GM03348 (cell line): ENCODE measurements at places on chromosomes 1 and 21.

GRCh38 chr1:50271337-50271736 is 151.9 kb downstream of the DMRTA2 start:
- no peak for DNase-seq

- no peak for DNase-seq
Observed at GRCh38 chr21:44402323-44403105, 49.1 kb downstream of the TRPM2 start.

DNA sequence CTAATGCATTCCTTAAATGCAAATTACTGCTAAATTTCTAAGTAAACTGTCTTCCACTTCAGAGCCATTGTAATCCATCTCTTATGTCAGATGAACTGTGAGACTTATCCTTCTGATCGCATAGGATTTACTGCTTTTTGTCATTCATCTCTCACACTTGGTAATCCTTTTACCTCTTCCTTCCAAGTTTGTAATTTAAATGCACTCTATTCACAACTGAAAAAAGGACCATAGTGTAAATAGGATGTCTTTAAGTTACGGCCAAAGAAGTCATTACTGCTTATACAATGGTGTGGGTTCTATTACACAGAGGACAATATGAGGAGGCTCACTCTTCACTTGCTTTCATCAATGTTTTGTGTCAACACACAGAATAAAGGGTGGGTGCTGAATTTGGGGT is 393.3 kb downstream of the PTBP2 start:
- DNase-seq = no peak

- DNase-seq = peak; percentile 85
Observed at GRCh38 chr1:224696891-224697765, 81.0 kb downstream of the CNIH3 start.

DNA sequence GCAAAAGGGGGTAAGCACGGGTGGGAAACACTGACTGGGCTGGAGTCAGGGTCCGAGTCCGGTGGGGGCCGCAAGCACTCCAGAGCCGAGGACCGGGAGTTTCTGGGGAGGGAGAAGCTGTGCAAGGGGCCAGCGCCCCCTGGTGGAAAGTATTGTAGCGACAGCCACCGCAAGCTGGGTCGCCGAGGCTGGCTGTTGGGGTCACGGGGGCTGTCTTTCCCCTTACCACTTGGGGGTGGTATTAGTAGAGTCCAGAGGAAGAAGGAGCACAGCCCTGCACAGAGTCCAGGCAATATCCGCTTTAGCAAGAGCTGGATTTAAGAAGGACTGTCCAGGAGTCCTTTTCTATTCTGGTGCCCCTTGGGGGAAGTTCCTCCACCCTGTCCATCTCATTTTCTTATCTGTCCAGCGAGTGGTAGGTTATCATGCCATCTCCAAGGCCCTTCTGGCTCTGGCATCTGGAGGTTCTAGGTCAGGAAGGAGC is 17.9 kb upstream of the ETV3 start:
- peak; percentile 90 for DNase-seq

- DNase-seq = peak; percentile 70
Observed at GRCh38 chr1:96865731-96866685, 144.4 kb downstream of the PTBP2 start.

DNA sequence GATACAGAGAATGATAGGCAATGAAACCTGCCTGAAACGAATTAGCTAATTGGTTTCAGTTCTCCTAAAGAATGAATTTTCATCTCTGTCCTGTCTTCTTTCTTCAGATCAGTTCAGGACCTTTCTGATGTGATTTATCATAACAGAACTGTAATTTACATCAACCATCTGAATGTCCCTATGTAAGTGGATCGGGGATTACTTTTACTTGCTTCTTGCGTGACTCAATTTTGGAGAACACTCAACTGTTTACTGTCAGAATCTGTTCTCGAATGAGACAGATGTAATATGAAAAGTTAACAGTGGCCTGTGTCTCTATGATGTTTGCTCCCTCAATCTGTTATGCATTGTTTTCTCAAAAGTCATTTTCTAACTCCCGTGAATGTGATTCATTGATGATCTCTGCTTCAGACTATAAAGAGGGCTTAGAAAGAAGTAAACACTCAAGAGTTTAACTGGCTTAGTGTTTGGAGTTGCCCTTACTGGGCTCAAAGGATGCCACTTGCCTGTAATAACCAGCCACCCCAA is 111.0 kb downstream of the GABPA start:
- no peak for DNase-seq

DNA sequence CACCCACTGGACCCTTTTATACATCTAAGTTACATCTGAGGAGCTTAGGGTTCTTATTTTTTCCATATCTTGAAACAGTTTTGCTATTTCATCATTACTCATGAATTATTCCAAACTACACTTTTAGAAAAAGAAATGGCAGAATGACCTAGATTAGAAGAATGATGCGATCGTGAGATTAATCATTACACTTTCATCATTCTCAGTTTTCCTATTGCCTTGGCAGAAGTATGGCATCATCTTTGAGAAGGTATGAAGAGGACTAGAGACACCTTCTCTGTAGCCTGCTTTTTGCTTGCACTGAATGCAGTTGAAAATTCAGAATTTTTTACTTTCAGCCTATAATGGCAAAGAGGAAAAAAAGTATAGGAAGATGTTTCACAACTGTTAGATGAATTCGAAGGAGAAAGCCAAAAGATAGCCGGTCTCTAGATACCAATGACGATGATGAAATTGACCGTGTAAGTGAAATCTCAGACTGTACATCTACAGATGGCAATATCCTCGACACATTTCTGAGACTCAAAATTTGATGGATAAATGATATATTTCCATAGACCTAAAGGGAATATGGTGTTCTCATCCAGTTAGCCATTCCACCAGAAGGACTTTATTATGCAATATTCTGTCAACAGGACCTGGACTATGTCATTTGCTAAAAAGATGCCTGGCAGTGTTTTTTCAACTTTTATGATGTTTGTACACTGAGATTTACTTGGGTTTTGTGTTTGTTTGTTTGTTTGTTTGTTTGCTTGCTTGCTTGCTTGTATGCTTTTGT is 191.8 kb downstream of the TOMM20 start:
- no peak for DNase-seq

GRCh38 chr21:42154237-42155044 is 64.5 kb upstream of the ABCG1 start:
- DNase-seq = no peak

DNA sequence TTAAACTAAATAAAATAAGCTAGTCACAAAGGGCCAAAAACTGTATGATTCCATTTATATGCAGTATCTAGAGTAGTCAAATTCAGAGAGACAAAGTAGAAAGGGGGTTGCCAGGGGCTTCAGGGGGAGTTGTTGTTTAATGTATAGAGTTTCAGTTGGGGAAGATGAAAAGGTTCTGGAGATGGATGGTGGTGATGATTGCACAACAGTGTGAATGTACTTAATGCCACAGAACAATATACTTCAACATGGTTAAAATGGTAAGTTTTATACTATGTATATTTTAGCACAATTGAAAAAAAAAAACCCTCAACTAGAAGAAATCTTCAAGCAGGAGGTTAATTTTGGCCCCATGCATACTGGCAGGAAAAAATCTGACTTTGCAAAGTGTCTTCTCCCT is 24.3 kb downstream of the VAV3 start:
- DNase-seq = no peak

DNA sequence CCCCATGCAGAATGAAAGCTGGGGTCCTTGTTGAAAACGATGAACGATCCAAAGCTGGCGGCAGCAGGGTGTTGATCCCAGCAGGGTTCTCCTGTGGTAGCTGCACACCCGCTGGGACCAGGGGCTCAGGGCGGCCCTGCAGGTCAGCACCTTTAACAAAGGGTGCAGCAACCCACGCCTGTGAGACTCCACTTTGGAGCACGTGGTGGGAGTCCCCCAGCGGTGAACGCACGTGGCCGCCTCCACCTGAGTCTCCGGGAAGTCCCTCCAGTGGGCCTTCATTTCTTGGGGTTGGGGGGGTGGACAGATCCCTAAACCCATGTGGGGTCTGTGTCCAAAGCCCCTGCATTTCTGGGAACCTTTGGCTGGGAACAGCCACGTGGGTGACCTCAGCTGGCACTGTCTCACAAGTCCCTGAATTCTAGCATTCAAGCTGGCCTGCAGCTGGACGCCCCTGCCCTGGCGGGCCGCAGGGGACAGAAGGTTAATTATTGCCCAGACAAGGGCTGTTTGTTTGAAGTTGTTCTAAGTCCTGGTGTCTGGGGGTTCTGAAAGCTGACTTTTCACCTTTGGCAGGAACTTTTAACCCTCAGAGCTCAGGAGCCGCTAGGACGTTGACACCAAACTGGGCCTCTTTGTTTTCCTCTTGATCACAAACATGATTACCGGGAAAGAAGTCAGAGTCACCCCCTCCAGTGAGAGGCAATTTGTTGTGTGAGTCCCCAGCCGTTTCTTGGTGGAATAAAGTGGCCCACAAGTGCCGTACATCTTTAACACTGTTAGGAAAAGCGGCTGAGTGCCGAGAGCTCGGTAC is 64.5 kb downstream of the COL18A1 start:
- DNase-seq = no peak

GRCh38 chr21:41739011-41739410 is 27.8 kb downstream of the RIPK4 start:
- DNase-seq = no peak

GRCh38 chr1:184258525-184258924 is 128.3 kb upstream of the C1orf21 start:
- no peak for DNase-seq

DNA sequence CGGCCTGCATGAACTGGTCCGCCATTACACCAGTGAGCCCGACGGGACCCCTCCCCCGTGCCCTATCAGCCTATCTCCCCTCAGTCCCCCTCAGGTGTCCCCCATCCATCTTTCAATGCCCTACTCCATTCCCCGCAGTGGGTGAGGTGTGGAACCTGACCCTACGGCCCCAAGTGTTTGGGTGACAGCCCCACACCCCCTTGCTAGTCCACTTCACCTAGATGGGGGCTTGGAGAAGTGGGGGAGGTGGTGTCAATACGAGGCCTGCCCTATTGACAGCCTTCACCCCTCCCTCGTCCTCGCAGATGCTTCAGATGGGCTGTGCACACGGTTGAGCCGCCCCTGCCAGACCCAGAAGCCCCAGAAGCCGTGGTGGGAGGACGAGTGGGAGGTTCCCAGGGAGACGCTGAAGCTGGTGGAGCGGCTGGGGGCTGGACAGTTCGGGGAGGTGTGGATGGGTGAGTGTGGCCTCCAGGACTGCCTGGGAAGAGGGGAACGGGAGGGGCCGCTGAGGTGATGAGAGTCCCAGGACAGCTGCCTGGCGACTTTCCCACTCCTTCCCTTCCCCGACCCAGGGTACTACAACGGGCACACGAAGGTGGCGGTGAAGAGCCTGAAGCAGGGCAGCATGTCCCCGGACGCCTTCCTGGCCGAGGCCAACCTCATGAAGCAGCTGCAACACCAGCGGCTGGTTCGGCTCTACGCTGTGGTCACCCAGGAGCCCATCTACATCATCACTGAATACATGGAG is 15.7 kb upstream of the HDAC1 start:
- DNase-seq = no peak
